Activated T-helper 2 cell treated with anti-CD3 and anti-CD28 coated beads, Interferon-gamma antibody, Interleukin-2, Interleukin-4, amounts not matched to agents 10 μg/mL and 5 μg/mL and 100 μg/mL, durations not matched to agents 14 hours and 24 hours and 36 hours (primary cell): ENCODE measurements at places on chromosomes 3 and 15. TPM values are rescaled to one million over a fixed set of nuclear protein-coding genes. Genes with fewer than 3 reads are reported as not detected.

DNA sequence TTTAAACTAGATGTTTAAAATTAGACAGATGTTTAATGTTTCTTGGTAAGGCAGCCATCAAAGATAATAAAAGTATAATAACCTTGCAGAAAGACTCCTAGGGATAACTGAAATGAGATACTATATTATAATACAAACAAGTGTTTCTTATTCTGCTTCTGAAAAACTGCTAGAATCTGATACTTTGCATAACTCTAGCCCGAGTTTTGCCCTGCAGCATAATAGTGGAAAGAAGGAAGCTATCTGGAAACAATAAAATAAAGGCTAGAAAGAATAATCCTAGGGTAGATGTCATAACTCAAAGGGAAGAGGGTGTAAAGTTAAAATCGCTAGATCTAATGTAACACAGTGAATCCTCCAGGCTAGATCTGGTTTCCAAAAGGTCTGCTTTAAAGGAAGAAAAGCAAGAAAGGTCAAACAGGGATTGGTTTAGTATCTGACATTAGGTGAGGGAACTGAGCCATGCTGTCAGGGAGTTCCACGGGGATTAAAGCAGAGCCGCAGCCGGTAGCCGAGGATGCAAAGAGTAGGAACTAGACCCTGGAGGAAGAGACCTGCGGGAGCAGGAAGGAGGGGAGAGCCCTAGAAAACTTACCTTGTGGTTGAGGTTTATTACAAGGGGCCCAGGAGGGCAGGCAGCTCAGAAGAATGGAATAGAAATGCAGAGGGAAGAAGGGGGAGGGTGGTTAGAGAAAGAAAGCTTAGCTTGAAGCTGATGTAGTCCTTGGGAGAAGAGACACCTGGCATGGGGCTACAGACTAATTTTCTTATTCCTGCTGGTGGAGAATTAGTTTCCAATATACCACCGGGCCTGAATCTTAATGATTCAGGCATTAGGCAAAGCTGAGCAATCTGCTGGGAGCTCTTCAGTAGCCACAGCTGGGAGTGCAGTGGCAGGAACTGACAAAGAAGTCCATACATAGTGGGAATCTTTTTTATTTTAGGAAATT lies 46.1 kb upstream of the TUSC7 start:
- no peak for DNase-seq

DNA sequence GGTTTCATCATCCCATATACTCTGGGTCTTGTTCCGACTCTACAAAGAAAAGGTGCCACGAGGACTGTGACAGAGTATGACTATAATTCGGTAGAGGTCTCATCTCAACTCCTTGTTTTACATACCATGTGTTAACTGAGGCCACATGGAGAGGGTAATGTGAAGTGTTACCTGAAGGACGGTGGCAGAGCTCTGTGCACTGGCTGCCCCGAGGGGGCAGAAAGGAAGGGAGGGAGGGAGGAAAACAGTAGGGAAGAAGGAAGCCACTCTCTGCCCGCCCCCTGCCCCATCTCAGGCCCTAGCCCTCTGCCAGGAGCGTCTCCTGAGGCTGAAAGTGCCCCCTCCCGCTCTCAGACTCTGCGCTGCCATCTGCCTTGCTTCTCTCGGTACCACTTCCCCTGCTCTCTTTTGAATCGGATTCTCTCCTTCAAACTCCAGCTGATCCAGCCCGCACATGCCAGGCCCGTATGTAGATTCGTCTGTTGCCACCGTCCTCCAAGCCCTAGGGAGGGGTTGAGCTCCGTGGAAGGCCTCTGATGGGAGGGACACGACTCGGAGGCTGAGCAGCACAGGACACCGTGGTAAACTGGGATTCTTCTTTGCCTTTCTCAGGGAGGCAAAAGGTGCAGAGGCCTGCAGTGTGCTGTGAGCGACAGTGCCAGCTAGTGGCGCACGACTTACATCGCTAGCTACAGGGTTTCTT lies 70.5 kb upstream of the ATP10A start:
- DNase-seq = peak; percentile 61

- DNase-seq = no peak
Measured at GRCh38 chr15:49693498-49693897, 72.7 kb downstream of the DTWD1 start.

DNA sequence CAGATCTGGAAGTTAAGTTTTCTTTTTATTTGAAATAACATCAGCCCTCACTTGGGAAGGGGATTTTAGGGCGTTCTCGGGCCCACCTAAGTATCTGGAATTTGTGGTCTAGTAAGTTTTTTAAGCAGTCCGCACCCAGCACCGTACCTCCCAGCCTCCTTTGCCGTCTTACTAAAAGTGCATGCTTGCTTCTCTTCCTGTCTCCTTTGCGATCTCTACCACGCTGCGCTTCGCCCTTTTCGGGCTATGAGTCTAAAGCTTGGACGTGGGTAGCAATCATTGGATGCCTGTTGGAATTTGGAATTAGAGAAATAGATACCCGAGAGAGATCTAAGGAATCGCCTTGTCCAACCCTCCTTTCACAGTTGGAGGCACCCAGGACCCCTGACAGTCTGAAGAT lies 1.1 kb downstream of the THSD4 start:
- DNase-seq = no peak

DNA sequence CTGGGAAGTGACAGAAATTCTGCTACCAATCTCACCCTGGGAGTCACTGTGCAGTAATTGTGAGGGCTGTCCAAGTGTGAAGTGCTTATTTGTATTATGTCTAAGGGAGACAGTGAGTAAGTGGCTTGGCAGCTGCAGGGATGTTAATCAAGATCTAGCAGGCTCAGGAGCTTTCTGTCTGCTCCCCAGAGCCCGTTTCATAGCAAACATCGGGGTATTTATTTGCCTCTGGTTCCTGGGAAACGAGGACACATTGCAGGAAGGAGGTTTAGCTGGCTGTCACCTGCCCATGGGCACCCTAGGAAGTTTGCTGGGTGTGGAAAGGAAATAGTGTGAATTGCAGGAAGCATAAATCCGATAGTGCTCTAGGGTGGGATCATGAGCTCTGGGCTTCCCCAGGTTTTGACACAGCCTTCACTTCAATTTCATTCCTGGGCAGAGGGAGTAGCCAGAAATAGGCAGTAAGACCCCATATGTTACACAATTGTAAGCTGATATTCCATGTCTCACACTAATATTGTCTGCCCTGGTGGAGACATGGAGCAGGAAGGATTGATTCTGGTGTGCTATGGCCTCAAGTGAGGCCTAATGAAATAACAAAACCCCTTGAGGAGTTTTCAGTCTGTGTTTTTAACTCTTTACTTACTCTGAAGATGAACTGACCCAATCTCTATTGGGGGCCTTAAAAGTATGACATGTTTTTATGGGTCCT lies 74.1 kb upstream of the MITF start:
- no peak for DNase-seq

- no peak for DNase-seq
Measured at GRCh38 chr15:74167891-74168331, 5.6 kb upstream of the ISLR start.

DNA sequence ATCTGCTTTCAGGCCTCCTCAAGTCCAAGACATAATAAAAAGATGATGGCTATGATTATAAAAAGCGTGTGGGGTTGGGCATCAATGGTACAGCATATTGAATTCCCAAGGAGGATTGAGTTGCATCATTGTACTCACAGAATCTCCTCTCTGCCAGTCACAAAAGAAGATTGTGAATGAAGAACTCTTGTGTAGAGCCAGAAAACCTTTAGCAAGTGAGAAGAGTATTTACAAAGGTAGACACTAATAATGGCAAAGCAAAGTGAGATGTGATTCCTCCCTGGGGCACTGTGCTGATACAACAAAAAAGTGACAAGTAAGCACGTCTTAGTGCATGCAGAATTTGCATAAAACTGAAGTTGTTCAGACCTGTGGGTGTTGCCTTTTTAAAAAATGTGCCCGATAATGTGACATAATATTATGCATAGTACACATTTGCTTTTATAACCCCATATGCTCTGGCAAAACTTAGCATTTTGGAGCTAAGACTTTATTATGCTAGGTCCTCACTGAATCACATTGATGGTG lies 291.2 kb upstream of the TBC1D5 start:
- no peak for DNase-seq

GRCh38 chr3:123414973-123415775 lies 33.7 kb downstream of the ADCY5 start:
- DNase-seq = no peak

- no peak for DNase-seq
Measured at GRCh38 chr3:112136959-112137693, 4.1 kb upstream of the GCSAM start.

GRCh38 chr15:101615414-101615985 lies 36.7 kb downstream of the TM2D3 start:
- DNase-seq = no peak

- no peak for DNase-seq
Measured at GRCh38 chr3:4703054-4703480, 209.9 kb downstream of the ITPR1 start.

- DNase-seq = no peak
Measured at GRCh38 chr15:57544848-57545480, 46.7 kb upstream of the MYZAP start.

DNA sequence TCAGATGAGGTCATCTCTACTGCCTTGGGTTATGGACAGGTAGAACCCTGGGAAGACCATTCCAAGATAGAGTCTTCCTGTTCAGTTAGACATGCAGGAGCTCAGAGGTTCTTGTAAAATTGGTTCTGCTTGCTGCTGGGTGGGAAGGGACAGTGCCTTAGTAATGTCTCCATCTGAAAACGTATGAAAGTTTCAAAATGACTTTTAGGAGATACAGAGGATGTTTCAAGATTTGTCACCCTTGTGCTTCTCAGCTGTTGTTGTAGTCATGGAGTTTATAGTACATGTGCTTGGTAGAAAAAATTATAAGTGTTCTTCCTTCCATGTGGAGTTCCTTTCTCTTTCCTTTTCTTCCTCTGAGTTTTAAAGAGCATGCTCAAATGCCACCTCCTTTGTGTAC lies 885.2 kb upstream of the CFAP20DC start:
- DNase-seq = no peak

DNA sequence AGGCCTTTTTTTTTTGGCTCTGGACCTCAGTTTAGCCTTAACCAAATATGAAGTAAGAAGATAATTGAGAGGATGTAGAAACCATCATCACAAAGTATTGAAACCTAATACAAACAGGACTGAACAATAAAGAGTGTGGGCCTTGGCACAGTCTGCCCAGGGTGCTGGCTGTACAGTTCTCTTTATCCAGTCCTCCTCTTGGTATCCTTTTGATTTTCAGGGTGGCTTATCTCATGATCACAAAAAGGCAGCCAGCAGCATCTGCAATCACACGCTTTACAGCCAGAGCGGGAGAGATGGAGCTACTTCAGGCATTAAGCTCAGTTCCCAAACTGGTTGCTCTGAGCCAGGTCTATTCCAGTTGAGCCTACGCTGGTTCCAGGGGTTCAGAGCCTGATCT lies 239.7 kb downstream of the RPLP1 start:
- DNase-seq = no peak

DNA sequence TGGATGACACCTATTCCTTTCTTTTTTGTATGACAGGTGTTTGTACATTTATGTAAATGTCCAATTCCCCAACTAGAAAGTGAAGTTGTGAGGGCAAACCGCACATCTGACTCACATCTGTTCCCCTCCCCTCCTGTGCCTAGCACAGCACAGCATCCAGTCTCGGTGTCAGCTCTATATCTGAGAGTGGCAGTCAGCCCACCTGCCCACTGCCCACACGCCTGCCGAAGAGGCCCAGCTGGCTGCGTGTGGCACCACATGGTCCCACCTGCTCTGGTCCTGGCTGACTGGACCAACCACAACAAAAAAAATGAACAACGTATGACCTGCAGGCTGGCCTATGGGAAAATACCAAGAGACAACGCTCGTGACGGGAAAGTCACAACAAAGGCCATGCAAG lies 62.8 kb downstream of the XXYLT1 start:
- DNase-seq = no peak

- no peak for DNase-seq
Measured at GRCh38 chr15:91821458-91821857, 32.0 kb upstream of the SLCO3A1 start.

DNA sequence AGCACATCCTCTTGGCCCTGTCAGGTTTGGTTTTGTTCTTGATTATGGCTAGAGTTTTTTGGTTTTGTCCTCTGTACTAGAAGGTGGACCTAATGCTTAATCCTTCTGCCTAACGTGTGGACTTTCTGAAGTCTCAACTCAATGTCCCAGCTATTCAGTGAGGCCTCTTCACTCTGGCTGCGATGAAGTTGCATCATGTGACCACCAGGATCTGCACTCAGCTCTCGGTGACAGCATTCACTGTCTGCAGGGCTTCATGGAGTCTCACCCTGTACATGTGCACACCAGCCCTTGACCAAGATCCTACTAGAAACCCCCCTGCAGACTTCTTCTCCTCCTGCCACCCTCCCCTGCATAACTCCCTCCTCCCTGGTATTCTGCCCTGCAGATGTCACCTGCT lies 38.7 kb upstream of the HRH1 start:
- no peak for DNase-seq

DNA sequence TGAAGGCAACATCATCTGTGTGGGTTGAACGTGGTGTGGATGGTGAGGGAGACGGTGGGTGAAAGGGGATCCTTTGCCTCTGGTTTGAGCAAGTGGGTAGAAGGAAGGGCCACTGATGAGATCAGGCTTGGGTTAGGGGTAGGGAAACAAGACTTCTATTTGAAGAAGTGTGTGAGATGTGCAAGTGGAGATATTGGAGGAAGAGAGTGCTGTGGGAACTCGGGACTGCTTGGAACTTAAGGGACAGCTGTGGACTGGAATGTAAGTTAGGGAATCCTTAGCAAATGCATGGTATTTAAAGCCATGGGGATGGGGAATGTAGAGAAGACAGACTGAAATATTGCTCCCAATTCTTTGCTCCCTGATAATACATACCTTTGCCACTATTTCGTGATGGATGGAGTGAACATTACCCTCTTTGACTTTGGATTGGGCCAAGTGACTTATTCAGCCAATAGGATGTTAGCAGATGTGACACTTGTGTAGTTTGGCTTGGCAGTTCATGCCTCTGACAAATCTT lies 30.2 kb upstream of the AMOTL2 start:
- DNase-seq = no peak

- no peak for DNase-seq
Measured at GRCh38 chr15:56981160-56981559, 62.7 kb downstream of the TCF12 start.

- DNase-seq = no peak
Measured at GRCh38 chr3:102084006-102084405, 234.7 kb downstream of the NFKBIZ start.

GRCh38 chr3:30456264-30456663 lies 150.1 kb upstream of the TGFBR2 start:
- DNase-seq = no peak

DNA sequence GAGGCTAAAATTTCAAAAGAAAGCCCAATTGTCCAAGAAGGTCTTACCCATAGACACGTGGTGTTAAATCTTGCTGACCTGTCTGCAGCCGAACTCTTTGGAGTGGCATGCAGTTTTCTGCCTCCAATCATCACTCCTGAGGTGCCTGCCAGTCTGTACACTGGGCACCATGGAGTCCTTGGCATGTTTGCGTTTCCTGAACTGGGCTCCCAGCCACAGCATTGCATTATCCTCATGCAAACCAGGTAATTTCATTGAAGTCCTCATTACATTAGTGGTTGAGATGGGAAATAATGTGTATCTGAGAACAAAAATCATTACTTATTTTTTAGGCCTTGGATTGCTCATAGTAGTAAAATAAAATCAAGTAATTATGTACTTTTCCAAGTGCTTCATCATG lies 152.3 kb downstream of the AKAP13 start:
- DNase-seq = no peak

The TTC23 gene
- 3.3 and 3.9 TPM in 2 replicates for total RNA-seq

The C3orf20 gene
- 0.07 and 0.16 TPM in 2 replicates for total RNA-seq

The SLC6A1 gene
- total RNA-seq = not detected in 2 replicates

The CPNE4 gene
- not detected in 2 replicates for total RNA-seq

The GUCA1C gene
- total RNA-seq = not detected in 2 replicates

The SLC9C1 gene
- 0.37 TPM in 1 of 2 replicates, not detected in the other for total RNA-seq

The RBMS3 gene
- total RNA-seq = 4.5 and 5.3 TPM in 2 replicates

The HRG gene
- total RNA-seq = not detected in 2 replicates

The PSTPIP1 gene
- 167 and 169 TPM in 2 replicates for total RNA-seq

The SCG3 gene
- not detected in 2 replicates for total RNA-seq

The WNT7A gene
- not detected in 2 replicates for total RNA-seq

The SCN5A gene
- total RNA-seq = not detected in 2 replicates
